ENCODE measurements at places on chromosomes 12 and 14.

- peak; percentile 71 for DNase-seq
These were observed at the start of gene EID3 for GRCh38 chr12:104303538-104304151. Gene EID3, plus strand, starts transcription at chr12:104303739. Its CDS starts 196 bp downstream, at chr12:104303935.

GRCh38 chr12:97275256-97275655 is 187.3 kb upstream of the RMST start:
- no peak for DNase-seq

- no peak for DNase-seq
These were observed 43.9 kb downstream of the HMGA2 start for GRCh38 chr12:65868133-65868705.

GRCh38 chr12:62618319-62618718 is 151.7 kb downstream of the MON2 start:
- no peak for DNase-seq

DNA sequence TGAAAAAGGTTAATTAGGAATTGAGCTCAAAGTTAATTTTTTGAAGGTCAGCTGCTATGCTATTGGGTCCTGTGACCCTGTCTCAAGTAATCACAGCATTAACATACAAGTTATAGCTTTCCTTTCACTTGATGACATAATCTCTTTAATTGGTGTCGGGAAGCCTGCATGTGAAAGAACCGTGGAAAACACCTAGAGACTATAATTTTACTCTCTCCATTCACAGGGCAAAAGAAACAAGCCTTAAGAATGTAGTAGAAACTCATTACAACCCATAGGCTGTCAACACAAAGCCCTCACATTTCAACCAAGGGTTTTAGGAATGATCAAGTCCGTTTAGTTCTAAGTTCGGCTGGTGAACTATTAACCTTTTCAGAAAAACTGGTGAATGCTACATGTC is 104.4 kb downstream of the PPM1A start:
- DNase-seq = no peak

GRCh38 chr14:86153480-86153879 is 623.5 kb downstream of the FLRT2 start:
- DNase-seq = no peak

DNA sequence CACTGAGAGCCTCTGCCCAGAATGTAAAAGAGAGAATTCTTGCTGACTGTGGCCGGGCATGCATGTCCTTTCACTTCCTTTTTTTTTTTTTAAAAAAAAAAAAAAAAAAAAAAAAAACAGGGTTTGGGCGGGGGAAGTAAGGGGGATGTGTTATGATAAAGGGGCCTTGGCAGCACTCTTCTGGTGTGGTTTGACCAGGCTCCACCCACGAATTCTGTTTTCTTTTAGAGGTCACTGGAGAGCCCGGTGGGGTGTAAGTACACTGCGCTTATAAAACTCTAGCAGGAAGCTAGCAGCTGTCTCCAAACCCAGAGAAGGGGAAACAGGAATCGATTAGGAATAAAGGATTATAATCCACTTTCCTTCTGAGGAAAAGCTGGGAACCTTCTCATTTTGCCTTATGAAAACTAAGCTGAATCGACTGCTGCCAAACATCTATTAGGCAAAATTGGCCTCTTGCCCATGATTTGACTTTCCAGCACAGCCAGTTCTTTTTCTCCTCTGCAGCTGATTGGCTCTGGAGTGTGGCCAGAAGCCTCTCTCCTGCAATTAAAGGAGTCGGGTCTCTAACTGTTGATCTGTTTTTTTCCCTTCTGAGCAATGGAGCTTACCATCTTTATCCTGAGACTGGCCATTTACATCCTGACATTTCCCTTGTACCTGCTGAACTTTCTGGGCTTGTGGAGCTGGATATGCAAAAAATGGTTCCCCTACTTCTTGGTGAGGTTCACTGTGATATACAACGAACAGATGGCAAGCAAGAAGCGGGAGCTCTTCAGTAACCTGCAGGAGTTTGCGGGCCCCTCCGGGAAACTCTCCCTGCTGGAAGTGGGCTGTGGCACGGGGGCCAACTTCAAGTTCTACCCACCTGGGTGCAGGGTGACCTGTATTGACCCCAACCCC is 27.7 kb upstream of the HIGD1C start:
- no peak for DNase-seq

- DNase-seq = no peak
These were observed 141.0 kb downstream of the GRIP1 start for GRCh38 chr12:66537876-66538275.

DNA sequence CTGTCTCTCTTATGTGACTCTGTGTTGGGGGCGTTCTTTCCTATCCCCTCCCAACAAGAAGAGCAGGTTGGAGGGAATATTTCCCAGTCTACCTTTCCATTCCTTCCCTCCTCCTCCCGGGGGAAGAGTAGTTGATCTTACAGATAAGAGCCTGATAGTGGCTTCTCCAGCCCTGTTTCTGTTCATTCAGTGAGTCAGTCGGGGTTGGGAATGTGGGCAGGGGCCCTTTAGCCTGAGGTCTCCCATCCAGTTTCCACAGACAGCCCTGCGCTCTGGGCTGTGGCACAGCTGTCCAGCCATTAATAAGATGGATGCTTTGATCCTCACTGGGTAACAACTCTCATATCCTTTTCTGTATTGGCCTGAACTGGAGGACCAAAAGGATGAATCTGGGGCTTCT is 18.1 kb upstream of the PPP1R1A start:
- no peak for DNase-seq

DNA sequence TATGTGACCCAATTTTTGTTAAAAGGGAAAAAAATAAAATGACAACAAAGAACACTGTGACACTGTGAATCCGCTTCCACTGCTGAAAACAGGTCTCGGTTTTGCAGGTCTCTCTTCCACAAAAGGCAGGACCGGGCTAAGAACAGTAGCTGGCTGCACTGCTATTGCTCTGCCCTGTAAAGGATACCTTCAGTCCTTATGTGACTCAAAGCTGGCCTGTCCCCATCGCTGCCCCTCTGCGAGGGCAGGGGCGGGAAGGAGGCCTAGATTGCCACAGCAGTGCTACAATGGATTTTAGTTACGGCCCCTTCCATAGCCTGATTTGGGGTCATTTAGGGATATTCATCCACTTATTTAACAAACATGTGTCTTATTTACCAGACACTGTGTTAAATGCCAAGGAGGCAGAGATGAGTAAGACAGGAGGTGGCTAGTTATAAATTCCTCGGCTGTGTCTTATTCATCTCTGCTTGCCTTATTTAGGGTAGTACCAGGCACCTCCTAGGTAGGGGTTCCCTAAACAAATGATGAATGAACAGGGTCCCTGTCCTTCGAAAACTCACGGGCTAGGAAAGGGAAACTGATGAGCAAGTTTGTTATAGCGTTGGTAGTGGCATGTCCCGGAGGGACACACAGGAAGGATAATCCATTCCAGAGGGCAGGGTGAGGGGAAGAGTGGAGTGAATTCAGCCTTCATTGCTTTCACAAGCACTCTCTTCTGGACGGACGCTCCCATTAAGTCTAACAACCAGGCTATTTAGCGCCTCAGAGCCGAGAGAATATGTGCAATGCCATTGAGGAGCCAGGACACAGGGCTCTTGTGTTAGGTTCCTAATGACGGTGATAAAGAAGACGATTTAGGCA is 73.3 kb downstream of the EID3 start:
- DNase-seq = no peak

GRCh38 chr14:103002578-103003350 is 54.6 kb downstream of the CDC42BPB start:
- no peak for DNase-seq

DNA sequence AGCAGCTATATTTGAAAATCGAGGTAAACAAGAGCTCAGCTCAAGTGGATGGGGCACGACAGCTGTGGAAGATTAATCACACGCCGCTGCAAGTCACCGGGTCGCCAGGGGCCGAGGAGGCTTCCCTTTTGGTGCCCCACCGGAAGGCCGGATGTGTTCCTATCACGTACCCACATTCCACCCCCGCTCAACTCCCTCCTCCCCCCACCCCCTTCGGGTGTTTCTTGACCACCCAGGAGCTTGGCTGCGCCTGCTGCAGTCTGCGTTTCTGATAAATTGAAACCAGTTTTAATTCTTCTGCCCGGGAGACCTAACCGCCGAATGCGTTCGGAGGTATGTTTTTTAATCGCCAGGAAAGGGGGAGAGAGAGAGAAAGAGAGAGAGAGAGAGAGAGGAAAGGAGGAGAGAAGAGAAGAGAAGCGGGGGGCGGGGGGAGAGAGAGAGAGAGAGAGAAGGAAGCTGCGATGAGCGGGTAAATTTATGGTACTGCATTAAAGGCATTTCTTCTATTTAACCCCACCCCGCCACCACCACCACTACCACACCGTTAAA is 1.8 kb downstream of the SLC8A3 start:
- DNase-seq = no peak

- DNase-seq = no peak
These were observed 13.1 kb upstream of the CCDC85C start for GRCh38 chr14:99616832-99617800.

GRCh38 chr14:33932033-33932432 is 18.8 kb downstream of the EGLN3 start:
- no peak for DNase-seq

DNA sequence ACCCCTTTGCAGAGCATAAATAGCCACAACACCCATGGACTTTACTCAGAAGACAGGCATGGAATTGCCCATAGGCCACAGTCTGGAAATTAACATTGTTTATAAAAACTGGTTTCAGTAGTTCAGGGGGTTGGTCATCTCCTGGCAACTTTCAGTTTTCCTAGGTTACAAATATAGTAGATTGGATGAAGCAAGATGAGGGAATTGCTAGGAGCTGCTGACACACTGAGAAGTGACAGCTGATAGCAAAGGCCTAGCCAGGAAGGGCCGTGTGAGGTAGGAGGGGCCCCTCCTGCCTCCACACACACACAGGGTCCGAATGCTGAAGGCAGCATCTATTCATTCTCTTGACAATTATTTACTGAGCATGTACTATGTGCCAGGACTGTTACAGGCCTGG is 8.3 kb downstream of the GALNT16 start:
- DNase-seq = no peak

- no peak for DNase-seq
These were observed 210.2 kb downstream of the FUT8 start for GRCh38 chr14:65622703-65623102.

GRCh38 chr12:99911081-99911480 is 73.7 kb downstream of the ANKS1B start:
- DNase-seq = no peak

DNA sequence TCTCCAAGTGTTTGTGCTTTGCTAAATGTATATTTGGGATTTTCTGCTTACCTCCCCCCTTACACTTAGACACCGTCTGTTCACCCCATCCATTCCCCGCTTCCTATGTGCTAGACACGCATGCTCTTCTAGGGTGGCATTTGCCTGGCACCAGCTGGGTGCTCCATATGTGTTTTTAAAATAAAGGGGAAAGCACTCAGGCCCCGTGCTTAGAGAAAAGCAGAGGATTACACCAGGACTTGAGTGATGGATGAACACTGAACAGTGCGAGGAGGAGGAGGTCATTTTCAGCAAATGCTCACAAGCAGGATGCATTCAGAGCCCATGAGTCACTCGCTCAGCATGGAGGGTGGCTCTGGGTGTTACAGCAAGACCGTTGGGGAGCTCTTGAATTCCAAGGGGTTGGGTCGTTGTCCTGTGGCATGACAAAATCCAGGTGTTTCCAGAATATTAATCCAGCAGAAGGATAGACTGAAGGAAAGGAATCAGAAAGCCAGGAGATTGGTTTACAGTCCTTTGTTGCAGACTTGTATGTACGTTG is 2.9 kb upstream of the BDKRB1 start:
- DNase-seq = no peak

GRCh38 chr14:61285364-61285763 is 4.2 kb upstream of the TMEM30B start:
- DNase-seq = no peak

GRCh38 chr12:120759591-120760348 is 34.1 kb downstream of the ACADS start:
- DNase-seq = no peak

GRCh38 chr14:104023325-104024055 is 62.0 kb upstream of the ASPG start:
- no peak for DNase-seq

- no peak for DNase-seq
These were observed 95.4 kb downstream of the DUSP16 start for GRCh38 chr12:12467264-12467663.

DNA sequence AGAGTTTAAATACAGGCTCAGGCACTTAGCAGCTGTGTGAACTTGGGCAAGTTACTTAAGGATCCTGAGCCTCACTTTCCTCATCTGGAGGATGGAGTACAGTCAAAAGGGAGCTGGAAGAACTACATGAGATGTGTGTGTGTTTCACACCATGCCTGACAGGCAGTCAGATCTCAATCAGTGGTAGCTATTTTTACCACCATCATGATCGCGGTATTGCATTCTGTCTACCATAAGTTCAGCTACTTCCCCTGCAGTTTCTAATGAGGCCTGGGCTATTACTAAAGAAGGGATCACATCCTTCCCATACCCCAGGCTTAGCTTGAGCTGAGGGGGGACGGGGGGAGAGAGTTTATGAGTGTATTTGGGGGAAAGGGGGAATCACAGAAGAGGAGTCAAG is 7.0 kb downstream of the AQP6 start:
- no peak for DNase-seq

DNA sequence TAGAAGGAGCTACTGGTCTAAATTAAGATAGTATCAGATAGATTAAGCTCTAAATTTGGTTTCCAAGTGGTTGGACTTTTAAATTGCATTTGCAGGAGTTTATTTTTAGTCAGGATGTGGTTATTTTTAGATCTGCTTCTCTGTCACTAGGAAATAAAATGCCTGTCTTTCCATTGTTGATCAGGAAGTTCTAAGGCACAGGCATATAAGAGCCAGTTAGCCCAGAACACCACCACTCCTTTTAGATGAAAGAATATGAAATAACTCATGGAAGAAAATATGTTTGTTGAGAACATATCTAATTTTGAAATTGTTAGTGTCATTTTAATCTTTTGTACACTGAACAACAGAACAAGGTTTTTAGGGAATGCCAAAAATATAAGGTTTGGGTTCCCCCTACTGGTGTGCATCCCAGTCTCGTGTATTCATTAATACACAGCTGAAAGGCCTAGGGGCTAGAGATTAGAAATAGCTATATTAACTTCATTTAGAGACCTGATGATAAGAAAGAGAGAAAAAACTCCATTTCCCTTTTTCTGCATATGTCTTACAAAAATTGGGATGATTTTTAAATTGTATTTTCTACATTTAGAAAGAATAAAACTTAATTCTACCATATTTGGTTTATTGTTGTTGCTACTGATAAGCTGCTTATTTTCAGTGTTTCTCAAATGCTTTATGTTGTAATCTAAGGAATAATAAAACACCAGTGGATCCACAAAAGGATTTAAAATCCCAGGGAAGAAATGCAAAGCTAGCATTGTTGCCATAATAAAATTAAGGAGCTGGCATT is 67.2 kb downstream of the RIC8B start:
- DNase-seq = no peak

All from activated CD4-positive, CD25-positive, alpha-beta regulatory T cell (primary cell).